ENCODE measurements at places on chromosomes 2 and 18.

DNA sequence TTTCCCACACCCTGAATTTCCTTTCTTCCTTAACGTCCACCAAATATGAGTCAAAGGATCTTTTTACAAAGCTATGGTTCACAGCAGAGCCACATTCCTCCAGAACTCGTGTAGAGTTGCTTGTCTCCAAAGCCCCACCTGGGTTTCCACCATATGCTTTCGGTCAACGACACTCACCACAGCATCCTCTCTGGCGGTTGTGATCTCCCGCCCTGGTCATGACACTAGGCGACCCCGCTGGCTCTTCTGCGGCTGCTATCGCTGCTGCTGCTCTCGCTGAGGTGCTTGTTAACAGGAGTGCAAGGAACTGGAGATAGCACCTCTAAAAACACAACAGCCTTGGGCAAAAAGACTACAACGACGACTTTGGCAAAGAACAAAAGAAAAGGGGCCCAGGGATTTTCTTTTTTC, 340 bp downstream of the SLC40A1 start:
- no peak for DNase-seq

GRCh38 chr2:210072922-210073509, 70.6 kb downstream of the RPE start:
- DNase-seq, result no peak

- peak; percentile 25 for DNase-seq
Observed at GRCh38 chr2:54456612-54457322, 640 bp downstream of the SPTBN1 start.

DNA sequence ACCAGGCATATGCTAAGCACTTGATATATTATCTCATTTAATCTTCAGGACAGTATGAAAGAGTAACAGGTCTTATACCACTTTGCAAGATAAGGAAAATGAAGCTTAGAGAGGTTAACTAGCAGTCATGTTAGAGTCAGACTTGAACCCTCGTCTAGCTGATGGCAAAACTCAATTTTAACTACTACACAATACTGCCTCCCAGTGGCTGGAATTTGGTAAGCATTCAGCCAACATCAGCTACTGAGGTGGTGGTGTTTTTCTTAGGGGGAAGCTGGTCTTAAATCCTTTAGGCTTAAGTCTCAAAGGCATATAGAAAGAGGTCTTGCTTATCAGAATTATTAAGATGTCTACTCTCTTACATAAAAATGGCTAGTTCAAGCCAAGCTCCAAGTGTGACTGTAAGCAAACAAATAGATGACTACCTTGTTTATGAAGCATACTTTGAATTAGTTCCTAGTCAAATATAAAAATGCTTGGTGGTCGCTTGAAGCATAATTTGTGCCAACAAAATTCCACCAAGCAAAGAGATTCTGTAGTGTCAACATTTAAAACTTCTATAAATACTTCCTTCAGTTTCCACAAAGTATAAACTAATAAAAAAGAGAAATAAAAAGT, 325.4 kb upstream of the FIGN start:
- DNase-seq, result no peak

- DNase-seq, result no peak
Observed at GRCh38 chr2:113896791-113897190, 6.9 kb downstream of the ACTR3 start.

DNA sequence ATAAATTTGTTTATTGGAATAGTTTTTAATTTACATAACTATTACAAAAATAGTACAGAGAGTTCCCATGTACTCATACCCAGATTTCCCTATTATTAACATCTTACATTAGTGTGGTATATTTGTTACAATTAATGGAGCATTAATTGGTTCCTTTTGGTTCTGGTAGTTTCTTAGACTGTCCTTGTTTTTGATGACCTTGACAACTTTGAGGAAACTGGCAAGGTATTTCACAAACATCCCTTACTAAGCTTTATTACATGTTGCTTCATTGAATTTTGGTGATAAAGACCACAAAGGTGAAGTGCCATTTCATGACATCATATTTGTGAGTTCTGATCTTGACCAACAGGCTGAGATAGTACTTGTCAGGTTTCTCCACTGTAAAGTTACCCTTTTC, 379.0 kb upstream of the GCFC2 start:
- no peak for DNase-seq

GRCh38 chr2:143718745-143719144, 589.5 kb downstream of the ARHGAP15 start:
- no peak for DNase-seq

DNA sequence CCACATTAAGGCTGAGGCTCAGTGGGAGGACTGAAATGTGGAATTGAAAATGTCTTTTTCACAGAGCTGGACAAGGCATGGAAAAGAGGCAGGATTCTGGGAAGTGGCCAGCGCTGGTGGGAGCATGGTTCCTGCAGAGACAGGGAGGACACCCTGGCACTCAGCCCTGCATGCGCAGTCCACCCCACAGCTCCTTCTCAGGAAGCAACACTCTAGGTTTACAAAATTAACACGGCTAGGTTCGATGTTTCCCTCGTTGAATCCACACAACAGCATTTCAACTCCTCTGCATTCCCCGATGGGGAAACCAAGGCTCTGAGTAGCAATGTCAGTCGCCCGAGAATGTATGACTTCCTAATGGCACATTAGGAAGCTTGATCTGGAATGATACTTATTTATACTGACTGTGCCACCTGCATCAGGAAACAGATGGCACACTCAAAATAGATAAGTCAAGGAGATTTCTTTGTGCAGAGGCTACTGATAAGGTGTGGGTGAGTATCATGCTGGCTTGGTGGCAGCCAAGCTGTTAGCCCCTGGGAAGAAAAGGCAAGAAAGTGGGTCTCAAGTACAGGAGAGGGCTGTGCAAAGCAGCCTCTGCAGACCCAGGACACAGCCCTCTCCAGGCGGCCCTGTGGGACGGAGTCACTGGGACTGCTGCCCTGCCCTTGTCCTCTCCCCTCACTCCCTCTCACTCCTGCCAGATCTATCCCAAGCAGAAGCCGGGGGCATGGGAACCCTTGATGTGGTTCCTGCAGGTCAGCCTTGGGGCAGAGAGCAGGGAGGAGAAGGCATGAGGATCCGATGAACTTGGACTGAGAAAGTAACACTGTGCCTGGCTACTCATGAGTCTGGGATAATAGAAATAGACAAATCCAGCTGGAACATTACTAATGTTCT, 158.4 kb upstream of the FHL2 start:
- DNase-seq, result no peak

DNA sequence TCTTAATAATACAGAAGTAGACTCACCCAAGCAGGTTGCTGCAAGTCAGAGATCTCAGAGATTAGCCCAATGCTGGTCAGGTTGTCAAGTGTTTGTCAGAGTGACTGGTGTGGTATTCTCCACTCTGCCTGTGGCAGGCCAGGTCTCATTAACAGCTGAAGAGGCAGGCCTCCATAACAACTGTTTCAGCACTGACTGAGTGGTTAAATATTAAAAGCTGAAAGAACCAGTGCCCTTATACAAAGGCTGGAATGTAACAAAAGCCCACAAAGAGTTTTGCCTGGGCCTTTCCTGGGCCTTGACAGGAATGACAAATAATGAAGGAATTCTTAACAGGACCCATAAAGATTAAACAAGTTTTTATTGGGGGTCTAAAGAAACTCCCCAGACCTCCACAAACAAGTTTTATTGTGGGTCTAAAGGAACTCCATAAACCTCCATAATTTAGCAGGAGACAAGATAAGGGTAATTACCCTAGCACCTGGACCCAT, 26.8 kb downstream of the SULT1C2 start:
- DNase-seq, result no peak

GRCh38 chr2:28408764-28409599, 16.3 kb downstream of the FOSL2 start:
- DNase-seq, result no peak

DNA sequence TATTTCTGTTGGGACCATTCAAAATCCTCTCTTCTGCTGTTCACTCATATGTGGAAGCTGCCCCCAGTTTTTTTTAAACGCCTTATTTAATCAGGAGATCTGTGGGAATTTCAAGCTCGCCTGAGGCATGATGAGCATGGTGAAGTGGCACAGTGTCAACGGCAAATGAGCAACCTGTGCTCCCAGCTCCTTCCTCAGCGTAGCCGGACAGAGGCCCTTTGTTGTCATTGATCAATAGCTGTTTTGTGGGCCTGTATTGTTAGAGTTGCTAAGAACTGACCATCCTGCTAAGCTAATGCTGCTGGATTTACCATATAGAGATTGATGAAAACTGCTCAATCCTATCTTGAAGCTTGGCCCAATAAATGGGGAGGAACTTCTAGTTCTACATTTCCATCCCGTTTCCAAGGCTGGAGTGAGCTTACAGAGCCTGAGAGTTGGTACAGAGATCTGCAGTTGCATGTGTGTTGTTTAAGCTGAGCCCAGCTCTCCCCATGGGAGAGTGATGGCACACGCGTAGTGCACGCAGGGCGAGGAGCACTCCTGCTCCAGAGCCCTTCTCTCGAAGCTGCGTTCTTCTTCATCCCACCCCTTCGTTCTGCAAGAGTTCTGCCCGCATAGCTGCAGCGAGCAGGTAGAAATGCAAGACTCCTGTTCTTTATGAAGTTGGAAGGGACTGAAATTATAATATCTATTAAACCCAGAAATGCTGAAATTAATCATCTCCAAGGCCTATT, 108.8 kb downstream of the RTN4 start:
- DNase-seq, result no peak

DNA sequence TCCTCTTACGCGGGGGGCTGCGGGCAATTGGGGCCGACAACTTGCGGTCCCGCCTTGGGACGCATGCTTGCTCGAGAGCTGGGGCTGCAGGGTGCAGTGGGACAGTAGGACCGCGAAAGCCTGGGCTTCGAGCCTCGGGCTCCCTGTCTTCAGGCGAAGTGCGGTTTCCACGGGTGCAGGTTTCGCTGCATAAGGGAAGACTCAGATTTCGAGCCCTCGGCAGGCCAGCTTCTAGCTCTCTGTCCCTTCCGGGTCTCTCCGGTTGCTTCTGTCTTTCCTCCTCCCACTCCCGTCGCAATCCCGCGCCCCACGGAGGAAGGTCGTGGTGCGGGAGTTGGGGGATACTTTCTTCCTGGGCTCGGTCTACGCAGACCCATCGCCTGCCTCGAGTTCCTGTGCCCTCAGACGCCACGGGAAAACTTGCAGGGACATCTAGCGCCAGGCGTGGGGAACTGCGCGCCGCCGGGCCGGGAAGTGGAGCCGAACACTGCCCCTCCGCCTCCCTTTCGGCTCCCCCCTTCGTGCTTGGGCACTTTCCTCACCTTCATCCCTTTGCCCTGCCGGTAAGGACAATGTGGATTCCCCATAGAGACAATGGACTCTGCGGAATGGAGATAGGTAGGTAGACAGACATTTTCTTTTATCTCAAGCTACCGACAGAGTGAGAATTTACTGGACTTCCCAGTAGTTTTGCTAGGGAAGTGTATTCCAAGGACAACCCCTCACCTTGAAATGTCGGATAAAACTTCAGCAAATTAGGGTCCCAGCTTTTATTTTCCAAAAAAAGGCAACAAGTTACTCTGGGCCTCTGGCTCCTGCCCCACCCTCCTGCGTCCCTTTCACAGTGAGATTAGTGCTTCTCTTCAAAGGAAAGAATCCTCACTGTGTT, 4.2 kb upstream of the HOXD13 start:
- DNase-seq, result no peak

GRCh38 chr2:108935271-108935741, 53.7 kb downstream of the EDAR start:
- DNase-seq, result no peak

DNA sequence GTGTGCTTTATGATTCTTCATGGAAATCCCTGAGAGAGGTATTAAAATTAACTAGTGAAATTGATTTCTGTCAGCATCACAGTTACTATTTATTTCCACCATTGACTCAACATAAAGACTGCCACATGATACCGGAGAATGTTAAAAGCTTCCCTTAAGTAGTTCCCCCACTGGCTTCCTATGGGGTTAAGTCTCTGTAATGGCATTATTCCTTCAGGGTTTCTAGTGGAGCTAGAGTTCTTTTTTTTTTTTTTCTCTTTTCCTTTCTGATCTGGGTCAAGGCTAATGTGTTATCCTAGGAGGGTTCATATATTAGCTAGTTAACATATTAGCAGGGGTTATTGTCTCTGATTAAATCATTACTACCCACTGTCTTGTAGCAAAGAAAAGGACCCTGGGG, 1919.1 kb upstream of the PIK3C3 start:
- DNase-seq, result no peak

DNA sequence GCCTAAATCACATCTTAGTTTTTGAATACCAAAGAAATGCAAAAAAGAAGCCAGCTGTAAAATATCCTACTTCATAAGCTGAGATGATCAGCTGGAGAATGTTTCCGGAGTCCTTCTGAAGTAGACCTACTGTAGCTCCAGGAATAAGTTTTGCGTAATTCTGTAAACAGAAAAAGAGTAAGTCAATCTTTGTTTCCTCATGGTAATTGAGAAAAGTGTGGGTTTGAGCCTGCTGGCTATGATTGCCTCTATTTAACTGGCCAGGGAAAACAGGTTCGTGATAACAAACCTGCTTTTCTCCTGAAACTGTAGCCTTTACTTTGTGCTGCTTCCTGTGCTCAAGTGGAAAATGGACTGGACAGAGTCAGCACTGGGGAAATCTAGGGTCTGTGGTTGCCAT, 58.2 kb downstream of the ITGB6 start:
- no peak for DNase-seq

GRCh38 chr2:144703852-144704708, 184.2 kb upstream of the ZEB2 start:
- DNase-seq, result no peak

DNA sequence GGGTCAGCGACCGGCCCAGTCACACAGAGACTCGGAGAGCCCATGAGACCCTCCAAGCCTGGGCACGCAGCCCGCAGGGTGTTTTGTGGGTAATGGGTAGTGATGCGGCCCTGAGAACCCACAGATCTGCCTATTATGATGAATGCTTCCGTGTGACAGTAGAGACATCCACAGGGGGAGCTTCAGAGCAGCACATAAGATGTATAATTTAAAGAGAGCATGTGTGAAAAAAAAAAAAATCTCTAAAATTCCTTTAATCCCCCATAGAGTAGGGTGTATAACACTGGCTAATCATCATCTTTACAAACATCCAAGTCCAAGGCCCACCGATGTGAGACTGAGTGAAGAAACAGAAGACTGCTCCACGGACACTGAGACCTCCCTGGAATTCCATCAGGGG, 34.6 kb downstream of the BIN1 start:
- no peak for DNase-seq

GRCh38 chr2:55242617-55243016, 10.1 kb downstream of the RPS27A start:
- no peak for DNase-seq

- DNase-seq, result no peak
Observed at GRCh38 chr2:45280794-45281193, 271.5 kb upstream of the SIX2 start.

GRCh38 chr2:146523196-146523595, 1321.6 kb upstream of the ACVR2A start:
- DNase-seq, result no peak

- DNase-seq, result no peak
Observed at GRCh38 chr18:3610813-3611212, 160.8 kb downstream of the TGIF1 start.

DNA sequence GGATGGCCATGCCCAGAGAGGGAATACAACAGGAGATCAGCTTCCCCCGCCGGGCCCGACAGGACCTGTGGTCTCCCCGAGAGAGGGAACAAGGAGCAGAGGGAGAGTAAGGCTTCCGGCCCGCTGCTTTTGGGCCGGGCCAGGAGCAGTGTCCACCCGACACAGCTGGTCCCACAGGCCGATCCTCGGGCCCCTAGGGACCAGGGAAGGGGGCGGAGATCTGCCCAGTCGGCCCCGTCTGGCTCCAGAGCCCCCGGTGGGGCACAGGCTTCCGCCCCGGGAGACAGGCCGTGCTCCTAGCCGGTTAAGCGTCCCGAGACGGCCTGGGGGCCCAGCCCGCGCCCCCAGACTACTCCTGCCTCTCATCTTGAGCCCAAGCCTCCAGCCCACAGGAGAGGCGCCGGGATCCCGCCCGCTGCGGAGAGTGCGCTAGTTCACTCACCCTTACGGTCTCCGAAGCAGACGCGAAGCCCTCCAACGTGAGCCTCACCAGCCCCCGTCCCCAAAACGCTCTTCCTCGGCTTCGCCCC, at the start of gene MCFD2:
Gene MCFD2, minus strand, starts transcription at position 526 of the 530 bp plus-strand sequence. CDS start 6,635 bp downstream, outside the sequence.
- DNase-seq, result no peak

All from GOT3 (cell line).